ENCODE measurements at places on chromosomes 2 and 18.

DNA sequence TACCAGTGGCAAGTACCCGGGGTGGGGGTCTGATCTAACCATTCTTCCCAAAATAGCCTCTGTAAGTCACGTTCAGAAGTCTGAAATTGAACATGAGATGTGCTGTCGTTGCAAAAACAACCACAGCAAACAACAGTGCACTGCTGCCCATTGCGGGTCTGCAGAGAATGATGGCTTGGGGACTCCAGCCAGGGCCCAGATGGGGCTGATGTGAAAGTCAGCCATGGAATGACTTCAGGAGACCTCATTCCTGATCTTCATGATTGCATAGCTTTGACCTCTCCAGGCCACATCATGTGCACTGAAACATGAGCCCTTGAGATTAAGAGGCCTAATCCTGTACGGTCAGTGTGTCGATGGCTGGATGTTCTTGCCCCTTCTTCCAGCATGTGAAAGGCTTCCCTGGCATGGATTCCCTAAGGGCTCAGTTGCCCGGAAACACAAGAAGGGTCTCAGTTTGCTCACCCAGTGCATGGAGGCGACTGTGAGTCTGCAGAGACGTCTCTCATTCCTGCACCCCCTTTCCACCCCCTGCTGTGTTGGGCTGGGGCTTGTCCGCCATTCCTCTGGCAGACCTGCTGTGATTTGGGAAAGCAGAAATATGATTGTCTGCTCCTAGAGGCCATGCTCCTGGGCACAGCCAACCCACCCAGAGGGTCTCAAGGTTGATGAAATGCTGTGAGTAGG, 191.6 kb downstream of the SEPTIN10 start:
- DNase-seq, result no peak

DNA sequence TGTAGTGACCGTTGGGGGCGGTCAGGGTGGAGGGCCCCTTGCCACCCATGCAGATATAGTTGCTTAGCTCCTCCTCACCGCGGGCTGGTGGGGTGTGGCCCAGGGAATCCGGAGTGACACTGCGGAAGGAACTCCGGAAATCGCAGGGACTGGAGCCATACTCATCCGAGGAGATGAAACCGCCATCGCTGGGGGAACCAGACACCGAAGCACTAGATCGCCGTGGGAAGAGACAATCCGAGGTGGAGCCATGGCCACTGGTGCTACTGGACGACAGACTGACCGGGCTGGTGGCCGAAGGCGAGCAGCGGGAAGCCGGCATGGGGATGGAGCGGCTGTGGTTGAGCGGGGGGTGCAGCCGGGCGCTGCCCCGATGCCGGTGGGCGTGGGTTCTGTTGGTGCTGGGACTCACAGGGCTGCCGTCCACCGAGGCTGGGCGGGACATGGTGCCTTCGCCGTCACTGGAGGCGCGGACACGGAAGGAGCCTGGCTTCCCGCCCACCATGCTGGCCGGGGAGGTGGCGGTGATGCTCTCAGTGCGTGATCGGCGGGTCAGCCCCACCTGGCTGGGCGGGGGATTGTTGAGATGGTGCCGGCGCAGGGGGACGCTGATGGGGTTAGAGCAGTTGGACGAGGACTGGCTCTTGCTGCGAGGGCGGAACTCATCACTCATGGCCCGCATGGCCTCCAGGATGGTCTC, 2.2 kb downstream of the IRS1 start:
- no peak for DNase-seq

GRCh38 chr2:165436559-165436958, 32.9 kb upstream of the CSRNP3 start:
- no peak for DNase-seq

- DNase-seq, result no peak
Measured at GRCh38 chr2:120525056-120526046, 179.4 kb downstream of the INHBB start.

DNA sequence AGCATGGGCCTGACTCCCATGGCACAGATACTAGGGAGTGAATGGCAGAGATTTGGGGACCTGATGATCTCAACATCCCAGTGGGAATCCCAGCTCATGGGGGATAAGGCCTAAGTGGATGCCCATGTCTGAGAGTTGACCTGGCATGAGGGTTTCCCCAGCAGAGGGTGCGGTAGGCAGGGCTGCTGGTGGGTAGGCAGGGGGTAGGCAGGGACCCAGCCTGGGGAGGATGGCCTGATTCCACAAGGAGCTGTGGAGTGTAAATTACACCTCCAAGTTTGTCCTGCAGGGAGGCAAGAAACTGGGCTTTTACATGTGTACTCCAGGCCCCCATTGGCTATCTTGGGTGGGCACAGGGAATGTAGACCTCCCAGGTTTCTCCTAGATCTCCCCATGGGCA, 46.9 kb downstream of the INPP5D start:
- no peak for DNase-seq

GRCh38 chr2:173667415-173667814, 297.8 kb downstream of the SP3 start:
- DNase-seq, result no peak

DNA sequence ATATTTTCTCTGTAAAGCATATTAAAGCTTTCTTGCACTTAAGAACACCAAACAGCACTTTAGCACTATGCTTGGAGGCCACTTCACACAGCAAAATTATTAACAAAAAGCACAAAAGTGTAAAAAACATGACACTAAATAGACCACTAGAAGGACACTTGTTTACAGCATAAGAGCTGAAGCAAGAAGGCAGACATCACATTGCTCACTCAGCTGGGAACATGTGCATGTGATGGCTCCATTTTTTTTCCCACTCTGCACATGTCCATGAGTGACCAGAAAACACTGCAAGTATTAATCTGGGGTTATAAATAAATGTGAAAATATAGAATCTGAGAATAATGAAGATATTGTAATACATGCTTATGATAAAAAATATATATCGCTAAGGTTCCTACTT, 103.1 kb upstream of the MAPRE2 start:
- no peak for DNase-seq

- DNase-seq, result no peak
Measured at GRCh38 chr2:20378341-20378740, 27.7 kb upstream of the PUM2 start.

DNA sequence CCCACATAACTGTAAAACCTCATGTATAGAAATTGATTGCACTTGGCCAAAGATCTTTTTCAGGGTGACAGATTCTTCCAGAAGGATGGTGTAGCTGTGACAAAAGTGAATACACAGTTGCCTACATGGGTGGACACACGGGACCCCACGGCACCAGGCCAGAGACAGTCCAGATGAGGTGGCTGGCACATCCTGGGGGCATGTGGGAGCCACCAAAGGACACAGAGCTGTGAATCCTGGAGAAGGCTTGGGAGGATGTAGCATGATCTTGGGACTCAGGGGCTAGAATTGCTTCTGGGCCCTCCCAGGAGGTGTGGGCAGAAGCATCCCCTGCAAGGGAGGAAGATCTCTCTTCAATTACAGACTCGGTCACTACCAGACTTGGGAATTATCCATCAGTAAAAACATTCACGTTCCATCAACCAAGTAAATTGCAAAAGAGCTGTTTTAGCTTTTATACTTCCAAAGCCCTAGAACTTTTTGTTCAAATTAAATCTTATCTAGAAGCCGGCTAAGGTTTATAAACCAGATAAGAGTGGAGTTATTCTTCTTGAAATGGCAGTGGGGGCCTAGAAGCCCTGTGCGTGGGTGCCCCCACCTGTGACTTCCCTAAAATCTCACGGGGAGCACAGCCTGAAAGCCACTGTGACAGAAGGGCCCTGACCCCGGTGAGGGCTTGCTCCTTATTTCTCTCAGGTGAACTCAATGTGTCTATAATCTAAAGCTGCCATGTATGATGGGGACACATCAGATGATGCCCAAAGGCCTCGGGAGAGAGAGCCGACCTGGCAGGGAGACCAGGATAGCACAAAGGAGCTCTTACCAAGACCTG, 81.7 kb downstream of the SEPTIN10 start:
- no peak for DNase-seq

- no peak for DNase-seq
Measured at GRCh38 chr18:3379685-3380084, 70.3 kb upstream of the TGIF1 start.

DNA sequence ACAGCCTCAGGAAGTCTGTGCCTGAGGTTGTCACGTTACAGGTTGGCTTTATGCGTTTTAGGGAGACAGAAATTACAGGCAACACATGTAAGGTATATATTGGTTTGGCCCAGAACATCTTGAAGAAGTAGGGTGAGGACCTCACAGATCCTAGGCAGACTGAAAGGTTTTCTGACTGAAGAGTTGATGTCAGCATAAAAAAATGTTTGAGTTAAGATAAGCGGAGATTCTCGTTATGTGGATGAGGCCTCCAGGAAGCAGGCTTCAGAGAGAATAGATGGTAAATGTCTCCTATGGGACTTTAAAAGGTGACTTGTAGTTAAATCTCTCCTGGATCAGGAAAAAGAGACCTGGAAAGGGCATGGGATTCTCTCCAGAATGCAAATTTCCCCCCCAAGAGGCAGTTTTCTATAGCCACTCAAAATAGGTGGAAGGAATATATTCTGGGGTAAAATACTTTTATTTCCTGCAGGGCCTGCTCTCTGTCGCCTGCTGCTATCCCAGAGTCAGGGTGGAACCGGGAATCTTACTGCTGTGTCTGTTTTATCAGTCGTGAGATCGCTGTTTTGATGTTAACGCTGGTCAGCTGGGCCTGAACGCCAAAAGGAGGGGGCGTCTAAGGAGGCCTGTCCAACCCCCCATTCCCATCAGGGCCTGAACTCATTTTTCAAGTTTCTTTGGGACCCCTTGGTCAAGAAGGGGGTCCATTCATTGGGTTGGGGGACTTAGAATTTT, 171.1 kb downstream of the HDAC4 start:
- DNase-seq, result no peak

DNA sequence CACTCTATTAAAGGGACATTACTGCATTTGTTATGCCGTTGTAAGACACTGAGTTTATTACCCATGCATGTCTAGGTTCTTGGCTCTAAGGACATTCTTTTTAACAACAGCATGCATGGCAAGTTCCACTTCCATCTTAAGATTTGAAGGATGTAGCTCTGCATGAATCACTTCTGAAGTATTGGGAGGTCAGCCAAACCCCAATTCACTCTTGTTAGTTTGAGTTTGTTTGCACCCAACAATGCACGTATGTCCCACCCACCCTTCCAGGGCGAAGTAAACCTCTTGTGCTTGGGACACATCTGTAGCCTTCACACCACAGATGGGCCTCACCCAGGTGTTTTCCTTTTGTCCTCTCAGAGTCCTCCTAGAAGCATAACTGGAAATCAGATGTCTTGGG, 5.6 kb upstream of the LAMA3 start:
- DNase-seq, result no peak

GRCh38 chr2:13652531-13653313, 936.0 kb downstream of the TRIB2 start:
- DNase-seq, result no peak

DNA sequence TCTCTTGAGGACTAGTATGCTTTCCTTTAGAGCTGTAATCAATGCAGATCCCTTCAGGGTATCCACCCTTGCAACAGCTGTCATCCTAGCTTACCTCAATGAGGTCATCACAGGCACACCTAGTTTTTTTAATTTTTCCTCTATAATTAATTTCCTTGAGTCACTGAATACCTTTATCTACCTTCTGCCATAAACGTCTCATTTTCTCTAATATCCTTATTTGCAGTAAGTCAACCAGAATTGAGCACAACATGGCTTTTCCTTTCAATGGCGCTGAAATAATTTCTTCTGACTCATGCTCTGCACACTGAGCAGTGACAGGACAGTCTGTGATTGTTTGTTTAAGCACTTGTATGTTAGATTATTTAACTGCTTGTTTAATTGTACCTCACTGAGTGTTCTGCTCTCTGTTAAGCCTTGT, 49.4 kb downstream of the ETAA1 start:
- DNase-seq, result no peak

- no peak for DNase-seq
Measured at GRCh38 chr2:124480958-124481357, 455.9 kb downstream of the CNTNAP5 start.

DNA sequence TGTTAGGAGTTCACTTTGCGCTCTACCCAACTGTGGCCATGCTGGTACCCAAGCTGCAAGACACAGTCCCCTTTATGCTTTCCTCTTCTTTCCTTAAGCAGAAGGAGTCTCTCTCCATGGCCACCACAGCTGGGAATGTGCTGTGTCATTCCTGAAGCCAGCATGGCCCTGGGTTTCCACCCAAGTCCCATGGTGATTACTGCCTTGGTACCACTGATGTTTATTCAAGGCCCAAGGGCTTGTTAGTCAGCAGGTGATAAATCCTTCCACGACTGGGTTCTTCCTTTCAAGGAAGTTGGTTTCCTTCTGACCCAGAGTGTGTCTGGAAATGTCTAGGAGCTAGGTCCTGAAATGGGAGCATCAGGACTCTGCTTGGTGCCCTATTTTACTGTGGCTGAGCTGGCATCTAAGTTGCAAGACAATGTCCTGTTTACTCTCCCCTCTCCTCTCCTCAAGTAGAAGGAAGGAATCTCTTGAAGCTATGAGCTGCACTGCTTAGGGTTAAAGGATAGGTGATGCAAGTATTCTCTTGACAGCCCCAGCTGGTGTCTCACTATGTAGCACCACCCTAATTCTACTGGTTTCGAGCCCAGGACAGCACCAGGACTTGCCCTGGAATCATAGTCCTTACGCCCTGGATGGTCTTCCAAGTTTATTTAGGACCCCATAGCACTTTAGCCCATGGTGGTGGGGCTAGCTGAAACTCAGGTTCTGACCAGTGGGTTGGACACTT, 18.7 kb upstream of the NUP35 start:
- no peak for DNase-seq

All from H1 (cell line).